ENCODE measurements at places on chromosomes 3 and 15.

- DNase-seq = no peak
Measured at GRCh38 chr3:48474619-48475018, 28.1 kb downstream of the ATRIP start.

DNA sequence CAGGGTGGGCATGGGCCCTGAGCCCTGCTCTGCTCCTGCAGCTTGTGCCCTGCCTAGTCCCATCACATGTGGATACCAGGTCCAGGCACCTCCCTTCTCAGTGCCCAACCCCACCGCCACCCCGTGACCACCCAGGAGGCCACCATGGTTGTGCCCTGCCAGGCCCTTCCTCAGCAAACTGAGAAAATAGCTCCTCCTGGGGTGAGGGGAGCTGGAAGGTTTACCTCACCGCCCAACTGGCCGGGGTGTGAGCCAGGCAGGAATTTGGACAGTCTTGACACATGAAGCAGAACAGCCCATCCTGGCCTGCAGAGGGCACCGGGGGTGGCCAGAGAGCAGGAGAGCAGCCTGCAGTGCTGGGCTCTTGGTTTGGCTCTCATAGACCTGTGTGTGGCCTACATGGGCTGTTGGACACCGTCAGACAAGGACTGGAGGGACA lies 11.4 kb upstream of the C3orf22 start:
- no peak for DNase-seq

GRCh38 chr3:192433704-192434103 lies 293.6 kb downstream of the FGF12 start:
- DNase-seq = no peak

GRCh38 chr3:119600732-119601131 lies 3.0 kb downstream of the PLA1A start:
- DNase-seq = no peak

DNA sequence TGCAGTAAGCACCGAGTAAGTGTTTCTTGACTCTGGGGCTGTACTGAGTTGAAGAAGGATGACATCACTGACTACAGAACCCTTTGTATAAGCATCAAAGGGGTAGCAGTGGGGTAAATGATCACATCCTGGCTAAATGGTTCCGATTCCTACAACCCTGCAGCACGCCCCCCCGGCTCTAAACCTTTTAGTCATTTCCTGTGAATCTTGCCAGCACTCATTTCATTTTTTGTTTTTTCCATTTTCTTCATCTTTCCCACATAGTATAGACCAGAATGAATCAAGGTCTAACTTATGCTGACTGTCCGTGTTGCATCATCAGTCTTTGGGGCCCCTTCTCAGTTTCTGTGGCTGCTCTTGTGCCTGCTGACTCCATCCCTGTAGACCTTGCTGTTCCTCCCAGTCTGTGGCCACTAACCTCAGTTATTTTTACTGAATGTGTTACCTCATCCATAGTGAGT lies 383.1 kb upstream of the TPRG1 start:
- DNase-seq = no peak

DNA sequence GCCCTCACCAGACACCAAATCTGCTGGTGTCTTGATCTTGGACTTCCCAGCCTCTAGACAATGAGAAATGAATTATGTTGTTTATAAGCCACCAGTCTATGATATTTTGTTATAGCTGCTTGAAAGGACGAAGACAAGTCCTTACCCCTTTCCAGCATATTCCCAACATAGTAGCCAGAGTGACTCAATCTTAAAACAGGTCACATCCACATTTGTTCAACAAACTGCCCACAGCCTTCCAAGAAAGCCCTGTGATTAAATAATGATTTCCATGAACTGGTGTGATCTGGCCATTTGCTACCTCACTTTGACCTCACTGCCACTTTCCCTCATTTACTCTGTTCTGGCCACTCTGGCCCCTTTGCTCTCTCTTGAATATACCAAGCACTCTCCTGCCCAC lies 193.7 kb upstream of the CFAP20DC start:
- no peak for DNase-seq

- DNase-seq = no peak
Measured at GRCh38 chr3:79490165-79491028, 277.4 kb downstream of the ROBO1 start.

DNA sequence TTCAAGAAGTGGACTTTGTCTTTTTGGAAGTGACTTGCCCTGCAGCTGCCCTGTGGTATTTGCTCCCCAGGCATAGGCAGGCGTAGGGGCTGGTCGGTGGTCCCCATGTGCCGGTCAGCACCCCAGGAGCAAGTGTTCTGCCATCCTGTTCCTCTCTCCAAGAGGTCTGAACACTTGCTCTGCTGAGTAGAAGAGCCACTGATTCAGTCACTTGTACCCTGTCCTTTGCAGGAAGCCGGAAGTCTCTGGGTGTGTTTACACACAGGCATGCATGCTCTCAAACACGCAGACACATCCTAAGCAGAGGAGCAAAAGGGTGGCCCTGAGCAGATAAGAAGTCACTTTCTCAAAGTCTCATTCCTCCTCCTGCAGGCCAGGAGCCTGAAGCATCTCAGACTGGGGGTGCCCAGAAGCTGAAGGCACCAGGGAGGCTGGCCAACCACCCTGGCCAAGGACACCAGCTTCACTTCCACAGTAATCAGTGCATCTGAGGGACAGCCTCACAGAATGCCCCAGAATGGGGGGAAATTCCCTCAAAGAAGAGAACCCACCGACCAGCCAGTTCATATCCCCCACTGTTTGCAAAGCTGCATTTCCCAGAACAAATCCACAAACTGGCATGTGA lies 88.7 kb upstream of the POMGNT2 start:
- DNase-seq = no peak

DNA sequence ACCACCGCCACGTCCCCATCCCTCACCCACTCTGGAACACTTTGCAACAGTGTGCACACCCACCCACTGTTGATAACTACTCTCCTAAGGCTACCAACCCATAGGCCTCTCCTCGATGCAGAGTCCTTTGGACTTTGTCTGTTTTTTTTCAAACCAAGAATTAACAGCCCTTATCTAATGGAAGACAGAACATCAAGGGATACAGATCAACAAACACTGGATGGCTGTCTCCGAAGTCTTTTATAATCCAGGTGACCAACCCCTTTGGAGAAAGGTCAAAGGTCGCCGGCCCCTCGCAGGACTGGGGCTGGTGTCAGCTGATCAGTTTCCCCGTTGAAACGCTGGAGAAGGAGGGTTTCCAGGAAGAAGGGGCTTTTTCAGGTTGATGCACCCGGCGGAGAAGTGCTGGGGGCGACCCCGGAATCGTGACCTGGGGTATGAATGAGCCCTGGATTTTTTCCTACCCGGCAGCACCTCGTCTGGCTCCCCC lies 532 bp downstream of the B4GALT4 start:
- DNase-seq = no peak

DNA sequence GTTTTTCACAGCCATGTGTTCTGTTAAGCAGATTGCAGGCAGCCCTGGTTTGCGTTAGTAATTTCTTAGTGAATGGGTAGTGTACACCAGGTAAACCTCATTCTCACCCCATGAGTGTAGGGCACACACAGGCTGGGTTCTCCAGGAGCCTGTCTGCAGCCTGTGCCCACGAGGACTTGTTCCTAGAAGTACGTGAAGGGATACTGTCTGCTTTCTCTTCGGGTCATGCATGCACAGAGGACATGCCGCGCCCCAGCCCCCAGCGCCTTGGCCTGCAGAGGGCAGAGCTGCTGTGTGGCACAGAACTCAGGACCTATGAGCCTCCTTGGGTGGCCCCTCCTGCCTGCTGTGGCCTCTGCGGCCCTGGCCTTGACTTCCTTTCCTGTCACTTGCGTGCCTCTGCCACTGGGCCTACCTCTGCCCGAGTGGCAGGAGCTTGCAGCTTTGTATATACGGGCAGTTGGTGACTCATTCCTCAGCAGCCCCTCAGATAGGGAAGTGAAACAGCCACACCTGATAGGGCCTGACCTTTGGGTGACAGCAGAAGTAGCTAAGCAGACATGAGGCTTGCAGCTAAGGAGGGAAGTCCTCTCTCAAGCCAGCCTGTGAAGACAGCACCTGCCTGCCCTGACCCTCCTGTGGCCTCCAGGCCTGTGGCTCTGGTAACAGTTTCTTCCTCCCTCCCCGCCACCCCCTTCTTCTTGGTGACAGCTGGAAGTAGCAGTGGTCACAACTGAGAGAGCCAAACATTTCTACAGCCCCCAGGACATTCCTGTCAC lies 19.5 kb downstream of the PPCDC start:
- DNase-seq = no peak

DNA sequence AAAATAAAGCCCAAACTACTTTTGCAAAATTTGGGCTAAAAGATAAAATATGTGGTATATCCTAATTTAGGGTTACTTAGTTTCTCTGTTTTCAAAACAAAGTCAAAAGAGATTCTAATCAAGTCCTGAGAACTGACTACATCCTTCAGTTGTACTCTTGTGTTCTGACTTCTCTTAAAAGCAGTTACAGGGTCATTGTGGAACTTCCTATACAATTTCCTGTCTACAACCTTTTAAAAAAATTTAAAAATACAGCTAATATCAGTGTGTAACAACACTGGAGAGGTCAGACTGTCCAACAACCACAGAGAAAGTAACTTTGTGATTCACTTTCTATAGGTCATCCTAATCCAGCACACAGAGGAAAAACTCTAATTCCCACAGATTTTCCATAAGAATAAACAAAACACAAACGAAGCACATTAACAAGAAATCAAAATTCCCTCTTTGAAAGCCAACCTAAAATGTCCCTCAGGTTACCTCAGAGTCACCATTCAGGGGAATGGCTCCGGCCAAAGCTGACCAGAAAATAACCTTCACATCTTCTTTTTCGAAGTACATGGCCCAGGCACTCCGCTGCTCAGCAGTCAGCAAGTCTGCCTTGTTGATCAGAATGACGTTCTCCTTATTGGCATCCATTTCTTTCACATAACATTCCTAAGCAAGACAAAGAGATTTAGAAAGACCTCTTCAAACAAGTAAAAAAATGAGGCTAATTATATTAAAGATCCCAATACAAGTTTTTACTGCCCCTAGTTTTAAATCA lies 13.3 kb downstream of the LSG1 start:
- no peak for DNase-seq

DNA sequence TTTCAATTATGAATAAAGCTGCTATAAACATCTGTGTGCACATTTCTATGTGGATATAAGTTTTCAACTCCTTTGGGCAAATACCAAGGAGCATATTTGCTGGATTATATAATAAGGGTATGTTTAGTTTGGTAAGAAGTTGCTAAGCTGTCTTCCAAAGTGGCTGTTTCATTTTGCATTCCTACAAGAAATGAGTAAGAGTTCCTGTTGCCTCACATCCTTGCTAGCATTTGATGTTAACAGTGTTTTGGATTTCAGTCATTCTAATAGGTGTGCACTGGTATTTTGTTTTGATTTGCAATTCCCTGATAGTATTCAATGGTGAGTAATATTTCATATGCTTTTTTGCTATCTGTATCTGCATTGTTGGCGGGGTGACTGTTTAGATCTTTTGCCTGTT lies 120.7 kb upstream of the MDFIC2 start:
- DNase-seq = no peak

DNA sequence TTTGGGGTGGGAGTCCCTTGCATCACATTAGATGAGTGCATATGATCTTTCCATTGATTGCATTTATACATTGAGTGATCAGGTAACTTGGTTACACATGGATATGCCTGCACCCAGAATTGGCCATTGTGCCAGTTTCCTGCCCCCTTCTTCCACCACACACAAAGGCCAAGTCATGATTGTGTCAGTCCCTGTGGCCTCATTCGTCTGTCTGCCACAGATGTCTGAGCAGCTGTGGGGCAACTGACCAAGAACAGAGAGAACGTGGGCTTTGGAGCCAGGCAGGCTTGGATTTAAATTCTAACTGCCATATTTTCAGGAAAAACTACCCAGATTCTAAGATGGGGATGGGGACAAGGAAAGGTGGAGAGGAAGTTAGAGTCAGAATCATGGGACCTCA lies 27.0 kb downstream of the CCNL1 start:
- DNase-seq = no peak

- DNase-seq = no peak
Measured at GRCh38 chr15:57914350-57915055, 151.0 kb downstream of the ALDH1A2 start.

DNA sequence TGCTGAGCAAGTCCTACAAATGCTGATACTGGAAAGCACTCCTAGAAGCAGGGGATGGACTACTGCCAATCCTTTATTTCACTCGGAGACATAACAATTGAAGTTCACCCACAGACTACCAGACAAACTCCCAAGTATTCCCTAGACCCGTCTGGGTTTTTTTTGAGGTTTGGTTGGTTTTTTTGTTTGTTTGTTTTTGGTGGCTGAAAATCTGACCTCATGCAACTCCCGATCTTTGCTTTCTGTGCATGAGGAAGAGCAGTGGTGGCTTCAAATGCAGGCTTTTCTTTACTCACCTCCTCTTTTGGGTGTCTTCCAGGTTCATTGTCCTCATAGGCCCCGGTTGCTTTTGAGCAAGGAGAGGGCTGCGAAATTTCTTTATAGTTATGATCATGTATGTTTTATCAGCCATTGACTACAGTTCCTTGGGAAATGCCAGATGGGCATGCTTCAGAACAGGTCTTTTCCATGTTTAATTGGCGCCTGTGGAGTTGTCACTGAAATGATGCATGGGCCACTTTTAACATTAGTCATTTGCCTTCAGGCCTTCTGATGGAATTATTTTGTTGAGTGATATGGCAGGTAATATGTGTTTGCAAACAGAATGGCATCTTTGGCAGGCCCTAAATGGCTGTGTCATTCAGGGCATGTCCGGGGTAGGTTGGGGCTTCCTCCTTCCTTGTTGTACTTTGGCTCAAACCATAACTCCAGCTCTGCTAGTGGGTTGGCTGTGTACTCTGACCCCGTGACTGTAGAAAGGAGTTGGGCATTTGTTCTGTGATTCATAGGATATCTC lies 81.3 kb upstream of the ZBED2 start:
- peak; percentile 89 for DNase-seq

- DNase-seq = no peak
Measured at GRCh38 chr15:41215708-41216107, 14.8 kb downstream of the EXD1 start.

DNA sequence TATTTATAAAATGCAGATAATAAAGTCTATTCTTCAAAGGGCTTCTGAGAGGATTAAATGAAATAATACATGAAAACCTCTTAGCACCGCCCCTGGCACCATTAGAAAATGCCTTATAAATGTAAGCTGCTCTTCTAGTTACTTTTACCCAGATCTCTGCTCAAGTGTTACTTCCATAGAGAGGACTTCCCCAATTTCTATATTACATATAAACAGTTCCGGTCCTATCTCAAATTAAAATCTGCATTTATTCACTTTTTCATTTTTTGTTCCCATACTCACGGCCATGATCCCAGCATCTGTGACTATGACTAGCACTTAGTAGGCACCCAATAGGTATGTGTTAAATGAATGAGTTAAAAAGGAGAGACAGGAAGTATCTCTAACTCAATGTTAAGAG lies 890.9 kb upstream of the CFAP20DC start:
- DNase-seq = no peak

All from RWPE2 (cell line).